ENCODE measurements at places on chromosomes 1 and 21. TPM values are rescaled to one million over a fixed set of nuclear protein-coding genes. Genes with fewer than 3 reads are reported as not detected.

DNA sequence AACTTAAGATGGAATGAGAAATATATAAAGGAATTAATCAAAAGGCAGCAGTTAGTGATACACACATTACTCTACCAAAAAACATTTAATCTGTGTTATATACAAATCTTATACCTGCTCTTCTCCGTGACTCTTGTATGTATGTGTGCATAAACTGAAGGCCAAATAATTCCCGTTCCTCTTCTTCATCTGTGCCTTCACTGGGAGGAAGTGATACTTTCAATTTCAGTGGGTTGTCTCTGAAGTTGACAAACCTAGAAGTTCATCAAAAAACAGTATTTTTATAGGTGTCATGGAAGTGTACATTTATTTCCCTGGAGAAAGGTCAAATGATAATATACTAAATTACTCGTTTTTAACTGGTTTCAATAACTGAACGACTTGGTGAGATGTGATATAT lies 19.3 kb downstream of the TRMT13 start:
- no peak for DNase-seq

DNA sequence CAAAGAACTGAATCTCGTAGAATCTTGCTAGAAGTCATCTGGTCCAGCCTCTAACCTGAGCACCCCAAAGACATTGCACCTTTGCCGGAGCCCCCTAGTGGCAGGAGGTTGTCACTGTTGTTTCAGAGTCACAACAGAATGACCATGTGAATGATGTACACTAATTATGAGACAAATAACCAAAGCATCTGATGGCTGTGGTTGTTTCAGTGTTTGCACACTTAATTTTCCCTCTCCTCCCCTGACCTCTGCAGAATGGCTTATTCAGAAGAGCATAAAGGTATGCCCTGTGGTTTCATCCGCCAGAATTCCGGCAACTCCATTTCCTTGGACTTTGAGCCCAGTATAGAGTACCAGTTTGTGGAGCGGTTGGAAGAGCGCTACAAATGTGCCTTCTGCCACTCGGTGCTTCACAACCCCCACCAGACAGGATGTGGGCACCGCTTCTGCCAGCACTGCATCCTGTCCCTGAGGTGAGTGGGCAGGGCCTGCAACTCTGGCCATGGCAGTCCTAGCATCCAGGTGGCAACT lies 26.4 kb downstream of the TRAF5 start:
- peak; percentile 68 for DNase-seq

CLCA1 gene
- not detected for total RNA-seq

DNA sequence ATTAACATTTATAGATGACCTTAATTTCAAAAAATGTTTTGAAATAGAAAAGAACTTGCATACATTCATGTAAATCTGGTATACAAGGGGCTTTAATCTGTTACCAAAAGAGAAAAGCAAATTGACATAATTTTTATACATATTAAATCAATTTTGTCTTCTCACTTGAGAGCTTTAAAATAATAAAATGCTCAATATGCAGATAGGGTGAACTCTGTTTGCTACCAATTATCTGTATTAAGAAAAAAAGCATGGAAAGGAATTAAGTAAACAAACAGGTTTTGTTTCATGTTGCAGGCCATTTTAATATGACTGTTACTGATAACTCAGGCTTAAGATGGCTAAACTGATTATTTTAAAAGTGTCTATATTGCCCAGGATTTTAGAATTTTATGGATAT lies 6.0 kb upstream of the TSHB start:
- DNase-seq = no peak

DNA sequence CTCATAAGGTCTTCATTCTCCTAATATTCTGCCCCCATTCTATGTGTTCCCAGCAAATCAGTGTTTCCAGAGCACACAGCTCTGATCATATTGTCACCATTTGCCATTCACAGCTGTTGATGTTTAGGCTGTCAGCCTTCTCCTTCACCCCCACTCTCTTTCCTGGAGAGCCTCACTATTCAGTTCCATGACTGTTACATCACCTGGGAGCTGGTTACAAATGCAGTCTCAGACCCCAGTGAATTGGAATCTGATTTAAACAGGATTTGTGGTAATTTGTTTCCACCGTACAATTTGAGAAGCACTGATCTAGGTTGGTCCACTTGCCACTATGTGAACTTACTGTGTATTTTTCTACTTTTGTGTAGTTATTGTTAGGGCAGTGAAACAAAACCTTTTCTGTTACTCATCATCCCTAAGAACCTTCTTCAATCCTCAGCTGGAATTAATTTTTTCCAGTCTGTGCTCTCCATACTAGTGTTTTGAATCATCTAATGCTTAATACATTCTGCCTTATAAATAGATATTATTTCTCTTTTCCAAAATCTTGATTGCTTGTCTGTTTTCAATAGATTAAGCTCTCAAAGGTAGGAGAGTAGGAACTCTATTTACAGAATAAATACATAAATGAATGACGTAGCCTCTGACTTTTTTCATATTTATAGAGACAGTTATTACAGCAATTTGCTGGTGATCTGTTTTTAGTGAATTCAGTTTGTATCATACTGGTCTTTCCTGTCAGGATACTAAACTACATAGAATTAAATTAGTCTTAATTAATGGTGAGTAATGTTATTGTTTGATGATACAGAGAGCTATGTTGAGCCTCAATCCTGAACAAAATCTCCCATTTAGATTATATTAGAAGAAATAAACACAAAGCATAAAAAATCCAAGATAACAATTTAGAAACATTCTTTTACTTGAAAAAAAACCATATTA lies 8.1 kb downstream of the SNX7 start:
- DNase-seq = no peak

ST6GALNAC5 gene
- total RNA-seq = not detected

DNA sequence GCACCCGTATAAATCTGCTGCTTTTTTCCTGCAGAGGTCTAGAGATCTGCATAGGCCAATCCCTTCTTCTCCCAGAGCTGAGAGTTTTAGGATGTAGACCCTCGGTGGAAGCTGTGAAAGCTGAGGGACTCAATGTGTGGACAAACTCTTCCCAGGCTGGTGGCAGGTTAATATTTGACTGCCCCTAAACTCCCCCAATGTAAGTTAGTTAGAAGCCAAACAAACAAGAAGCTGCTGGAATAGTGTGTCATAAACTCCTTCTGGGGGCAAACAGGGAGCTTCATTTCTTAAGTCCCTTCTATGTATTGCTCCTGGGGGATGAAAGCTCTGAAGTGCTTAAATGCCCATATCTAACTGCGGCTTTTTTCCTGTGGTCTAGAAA lies 72.3 kb downstream of the SCMH1 start:
- DNase-seq = no peak

- no peak for DNase-seq
Observed at GRCh38 chr21:36396971-36397370, 11.8 kb downstream of the CHAF1B start.

CLDN19 gene
- not detected for total RNA-seq

- DNase-seq = no peak
Observed at GRCh38 chr1:218674280-218674773, 329.2 kb downstream of the TGFB2 start.

PTCH2 gene
- 1.3 TPM for total RNA-seq

INSRR gene
- 0.21 TPM for total RNA-seq

DNA sequence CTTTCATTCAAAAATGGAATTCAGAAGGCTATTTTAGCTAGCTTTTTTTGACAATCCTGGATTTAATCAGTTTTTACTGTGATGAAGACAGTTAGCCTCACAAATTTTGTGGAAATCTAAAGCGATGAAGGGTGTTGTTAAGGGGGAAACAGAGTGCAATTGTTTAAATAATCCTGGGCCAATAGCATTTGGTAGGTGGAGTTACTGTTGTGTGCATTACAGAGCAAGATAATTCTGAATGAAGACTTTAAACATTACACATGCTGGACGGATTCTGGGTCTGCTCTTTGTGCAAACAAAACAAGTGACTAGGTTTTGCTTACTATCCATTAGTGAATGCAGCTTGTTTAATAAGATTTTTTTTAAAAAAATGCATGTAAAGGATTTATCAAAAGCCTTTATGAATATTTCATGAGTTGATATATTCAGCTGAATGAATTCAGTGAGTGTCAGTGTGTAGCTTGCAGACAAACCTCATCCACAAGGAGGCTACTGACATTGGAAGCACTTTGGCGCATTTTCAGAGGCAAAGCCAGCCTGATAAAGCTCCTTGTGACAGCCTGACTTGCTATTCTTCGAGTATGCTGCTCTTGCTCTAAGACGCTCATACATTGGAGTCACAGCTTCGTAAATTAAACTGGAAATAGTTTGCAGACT lies 199.6 kb downstream of the PDE4B start:
- no peak for DNase-seq

TUFT1 gene
- total RNA-seq = 0.42 TPM
